Ascending aorta (tissue), 2 donors: ENCODE measurements at places on chromosomes 16 and 17. TPM values are rescaled to one million over a fixed set of nuclear protein-coding genes. Genes with fewer than 3 reads are reported as not detected.

DNA sequence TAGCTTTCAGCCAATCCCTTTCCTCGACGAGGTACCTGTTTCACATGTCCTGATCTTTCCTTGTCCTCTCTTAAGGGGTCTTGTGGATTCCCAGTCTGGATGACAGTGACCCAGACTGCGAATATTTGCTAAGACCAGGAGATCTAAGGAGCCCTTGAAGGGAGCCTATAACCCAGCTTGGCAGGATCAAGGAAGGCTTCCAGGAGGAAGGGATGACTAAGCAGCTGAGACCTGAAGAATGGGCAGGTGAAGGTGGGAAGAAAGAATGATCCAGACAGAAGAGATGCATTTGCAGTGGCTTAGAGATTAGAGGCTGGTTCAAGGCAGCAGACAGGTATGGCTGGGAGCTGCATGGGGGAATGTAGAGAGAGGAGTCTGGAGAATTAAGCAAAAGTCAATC, 1.9 kb upstream of the PDK2 start:
- no peak for DNase-seq

DNAH3 gene
- 0.32 TPM for total RNA-seq

GRCh38 chr17:50003911-50004310, 8.9 kb upstream of the DLX3 start:
- no peak for DNase-seq

GRCh38 chr17:11081342-11081741, 159.7 kb upstream of the SHISA6 start:
- no peak for DNase-seq

- no peak for DNase-seq
Measured at GRCh38 chr16:2835638-2836493, 5.8 kb downstream of the ZG16B start.

- no peak for DNase-seq
Measured at GRCh38 chr17:78595135-78595810, 18.1 kb upstream of the DNAH17 start.

- no peak for DNase-seq
Measured at GRCh38 chr17:17416400-17417360, 60.1 kb upstream of the MED9 start.

CA7 gene
- not detected for total RNA-seq

TSEN54 gene
- total RNA-seq: 92.7 TPM

GRCh38 chr17:44309472-44309871, 1.1 kb downstream of the RUNDC3A start:
- no peak for DNase-seq

DNA sequence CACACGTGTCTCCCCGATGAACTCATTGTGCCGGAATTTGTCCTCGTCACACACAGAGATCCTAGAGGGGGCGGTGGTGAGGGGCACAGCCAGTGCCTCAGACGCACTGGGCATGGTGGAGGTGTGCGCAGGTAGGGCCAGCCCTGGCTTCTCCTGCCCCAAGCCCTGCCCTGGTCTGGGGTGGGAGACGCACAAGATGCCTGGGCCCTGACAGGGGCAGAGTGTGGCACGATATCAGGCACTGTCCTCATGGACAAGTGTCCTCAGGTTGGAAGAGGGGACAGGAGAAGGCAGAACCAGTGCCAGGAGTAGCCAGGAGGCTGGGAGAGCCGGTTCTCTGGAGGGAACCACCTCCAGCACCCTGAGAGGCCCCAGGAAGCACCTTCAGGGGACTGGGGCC, 20.0 kb downstream of the DOC2B start:
- no peak for DNase-seq

DNA sequence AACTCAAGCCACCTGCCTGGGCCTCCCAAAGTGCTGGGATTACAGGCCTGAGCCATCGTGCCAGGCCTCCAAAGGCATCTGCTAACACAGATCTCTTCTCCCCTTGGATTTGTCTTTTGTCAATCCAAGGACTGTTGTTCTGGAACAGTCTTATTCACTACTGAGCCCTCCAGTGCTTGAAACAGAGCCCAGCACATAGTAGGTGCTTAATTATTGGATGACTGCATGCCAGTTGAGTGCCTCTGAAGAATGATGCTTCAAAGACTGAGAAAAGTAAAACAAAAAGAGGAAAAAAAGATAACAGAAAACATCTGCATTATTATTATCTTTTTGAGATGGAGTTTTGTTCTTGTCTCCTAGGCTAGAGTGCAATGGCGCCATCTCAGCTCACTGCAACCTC, 1.7 kb upstream of the CRISPLD2 start:
- DNase-seq: no peak

OR1E2 gene
- total RNA-seq: not detected

TBC1D16 gene
- 55.6 TPM for total RNA-seq

DNA sequence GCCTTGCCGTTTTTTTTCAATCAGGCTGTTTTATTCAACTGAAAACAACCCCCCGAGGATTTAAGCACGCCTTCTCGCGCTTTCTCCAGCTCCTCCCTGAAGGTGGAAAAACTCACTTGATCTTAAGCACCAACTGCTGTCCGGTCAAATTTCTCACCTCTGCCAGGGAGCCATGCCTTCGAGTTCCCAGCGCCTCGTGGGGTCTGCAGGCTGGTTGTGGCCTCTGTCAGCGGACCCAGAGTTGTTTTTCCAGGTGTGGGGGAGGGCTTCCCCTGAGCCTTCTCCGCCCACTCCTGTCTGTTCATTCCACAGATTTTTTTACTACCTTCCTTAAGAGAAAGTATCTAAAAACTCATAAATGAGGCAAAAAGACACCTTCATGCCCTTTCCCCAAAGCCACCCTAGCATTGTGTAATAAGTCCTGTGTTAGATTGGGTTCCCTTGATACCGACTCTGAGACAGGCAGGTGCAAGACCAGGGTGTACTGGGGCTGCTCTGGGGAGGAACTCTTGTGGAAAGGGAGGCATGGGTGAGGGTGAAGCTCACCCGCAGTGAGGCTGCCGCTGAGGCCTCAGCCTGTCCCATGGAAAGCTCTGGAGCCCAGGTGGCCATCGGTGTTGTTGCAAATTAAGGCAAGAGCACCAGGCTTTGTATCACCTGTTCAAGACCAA, 101.6 kb downstream of the AXIN2 start:
- DNase-seq: peak; percentile 50

CACNG3 gene
- not detected for total RNA-seq

GRCh38 chr16:4232541-4233386, 9.1 kb downstream of the SRL start:
- no peak for DNase-seq

DNA sequence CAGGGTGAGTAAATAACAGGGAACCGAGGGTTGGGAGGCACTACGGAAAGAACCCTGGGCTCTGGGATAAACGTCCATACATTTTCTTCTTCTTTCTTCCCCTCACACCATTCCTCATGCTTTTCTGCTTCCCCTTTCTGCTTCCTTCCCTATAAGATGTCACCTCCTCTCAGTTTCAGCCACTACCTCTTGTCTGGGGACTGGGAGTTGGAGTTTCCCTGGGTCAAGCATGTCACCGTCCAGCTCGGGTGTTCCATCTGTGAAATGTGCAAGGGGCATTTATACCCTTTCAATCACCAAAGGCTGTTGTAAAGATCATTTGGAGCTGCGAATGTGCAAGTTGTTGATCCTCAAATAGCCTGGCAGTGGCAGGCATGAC, 17.5 kb upstream of the CCL22 start:
- DNase-seq: no peak

- no peak for DNase-seq
Measured at GRCh38 chr17:43671031-43671692, 9.4 kb upstream of the MEOX1 start.

CMTM1 gene
- not detected for total RNA-seq

GRCh38 chr17:17933775-17934174, 38.4 kb downstream of the TOM1L2 start:
- DNase-seq: no peak

GRCh38 chr17:29885031-29885640, 44.9 kb downstream of the SSH2 start:
- no peak for DNase-seq

SMURF2 gene
- 17.6 TPM for total RNA-seq

SPATA2L gene
- total RNA-seq: 34.7 TPM

HSD17B2 gene
- total RNA-seq: not detected

GRCh38 chr17:13741744-13742143, 140.0 kb upstream of the HS3ST3A1 start:
- no peak for DNase-seq

KRTAP2-2 gene
- not detected for total RNA-seq

- no peak for DNase-seq
Measured at GRCh38 chr16:11543661-11544393, 42.9 kb downstream of the LITAF start.

- no peak for DNase-seq
Measured at GRCh38 chr17:77491921-77492445, 351.2 kb downstream of the SEC14L1 start.

GRCh38 chr17:58277107-58277801, 3.5 kb downstream of the MPO start:
- DNase-seq: no peak

EFNB3 gene
- total RNA-seq: not detected

- DNase-seq: no peak
Measured at GRCh38 chr16:71526111-71526631, at the start of gene CHST4. Gene CHST4, plus strand, starts transcription at chr16:71526426. Its CDS starts 10,252 bp downstream, at chr16:71536678.

C16orf89 gene
- 4.6 TPM for total RNA-seq

MAF gene
- total RNA-seq: 41.1 TPM

DNA sequence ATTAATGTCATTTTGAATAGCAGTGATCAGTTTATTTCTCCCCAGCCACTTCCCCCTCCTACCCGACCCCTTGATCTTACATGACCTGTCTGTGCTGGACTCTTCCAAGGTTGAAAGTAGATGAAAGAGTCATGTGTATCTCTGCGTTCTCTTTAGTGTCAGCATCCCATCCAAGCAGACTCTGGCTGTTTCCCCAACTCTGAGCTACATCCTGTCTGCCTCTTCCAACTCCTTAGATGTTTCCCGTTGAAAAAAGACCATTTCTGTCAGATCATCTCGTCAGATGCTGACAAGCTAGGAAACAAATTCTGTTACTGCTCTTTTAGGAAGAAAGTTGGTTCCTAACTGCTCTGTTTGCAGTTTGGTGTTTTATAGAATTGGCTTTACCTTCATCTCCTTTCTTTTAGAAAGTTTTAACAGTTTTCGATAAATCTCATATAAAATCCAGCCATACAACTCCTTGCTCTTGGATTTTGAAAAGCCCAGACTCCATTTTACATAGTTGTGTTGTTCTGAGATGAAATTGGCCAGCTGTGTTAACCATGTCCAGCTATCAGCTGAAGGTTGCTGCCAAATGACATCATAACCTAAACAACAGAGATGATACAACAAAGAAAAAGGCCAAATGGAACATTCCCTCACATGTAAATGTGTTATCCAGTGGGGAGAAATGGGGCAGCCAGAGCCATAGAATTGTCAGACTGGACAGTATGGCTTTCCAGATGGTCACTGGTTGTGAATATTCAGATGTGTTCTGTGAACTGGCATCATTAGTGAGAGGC, 43.5 kb downstream of the CYB561 start:
- no peak for DNase-seq

- no peak for DNase-seq
Measured at GRCh38 chr16:11298143-11298900, 17.2 kb upstream of the PRM1 start.
